Activated naive CD4-positive, alpha-beta T cell treated with anti-CD3 and anti-CD28 coated beads, Interleukin-2, amount 50 U/mL, for 72 hours (primary cell): ENCODE measurements at places on chromosomes 11 and 22.

- DNase-seq: no peak
These were observed 19.1 kb downstream of the FAM181B start for GRCh38 chr11:82714346-82715174.

DNA sequence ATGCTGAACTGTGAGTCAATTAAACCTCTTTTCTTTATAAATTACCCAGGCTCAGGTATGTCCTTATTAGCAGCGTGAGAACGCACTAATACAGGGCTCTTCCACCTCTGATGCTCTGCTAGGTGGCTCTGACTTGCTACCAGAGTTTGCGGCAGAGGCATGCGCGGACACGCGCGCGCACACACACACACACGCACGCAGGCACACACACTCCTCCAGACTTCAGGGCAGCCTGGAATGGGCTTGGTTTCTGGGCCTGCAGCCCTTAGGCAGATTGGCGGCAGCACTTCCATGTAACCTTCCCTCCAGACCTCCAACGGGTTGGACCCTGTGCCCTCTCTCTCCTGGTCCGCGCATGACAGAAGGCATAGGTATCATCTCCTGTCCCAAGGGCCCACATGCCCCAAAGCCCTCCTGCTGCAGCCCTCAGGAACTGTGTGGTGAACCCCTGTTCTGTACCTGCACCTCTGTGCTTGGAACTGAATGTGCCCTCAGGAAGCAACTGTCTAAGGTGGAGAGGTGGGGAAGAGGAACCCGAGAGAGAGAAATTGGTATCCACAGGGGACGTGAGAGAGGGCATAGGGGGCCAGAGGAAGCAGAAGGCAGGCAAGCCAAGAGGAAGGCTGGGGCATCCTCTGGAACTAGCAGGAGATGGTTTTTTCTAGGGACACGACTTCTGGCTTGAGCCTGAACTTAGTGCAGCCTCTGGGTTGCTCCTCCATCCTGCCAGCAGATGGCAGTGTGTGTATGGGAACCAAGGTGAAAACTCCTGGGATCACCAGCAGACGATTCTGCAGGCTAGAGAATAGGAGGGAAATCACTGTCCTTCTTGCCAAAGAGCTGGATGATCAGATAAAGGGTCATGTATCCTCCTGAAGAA lies 23.4 kb upstream of the RIC3 start:
- DNase-seq: no peak

DNA sequence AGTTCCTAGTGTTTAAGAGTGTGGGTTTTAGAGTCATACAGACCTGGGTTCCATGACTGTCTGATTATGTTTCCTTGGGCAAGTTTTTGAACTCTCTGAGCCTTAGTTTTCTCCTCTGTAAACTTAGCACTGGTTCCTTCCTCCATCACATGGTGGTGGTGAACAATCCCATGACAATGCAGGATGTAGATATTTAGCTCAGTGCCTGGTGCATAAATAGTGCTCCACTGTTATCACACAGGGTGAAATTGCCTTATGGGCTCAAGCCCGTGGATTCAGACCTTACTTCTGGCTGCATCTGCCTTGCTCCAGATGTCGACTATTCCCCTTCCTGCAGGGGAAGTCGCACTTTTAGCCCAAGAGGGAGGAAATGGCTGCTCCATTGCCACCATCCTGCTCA lies 62.7 kb downstream of the LDLRAD3 start:
- no peak for DNase-seq

- DNase-seq: no peak
These were observed 55.7 kb upstream of the RASD2 start for GRCh38 chr22:35484651-35485556.
